ENCODE measurements at places on chromosomes 11 and 22.

DNA sequence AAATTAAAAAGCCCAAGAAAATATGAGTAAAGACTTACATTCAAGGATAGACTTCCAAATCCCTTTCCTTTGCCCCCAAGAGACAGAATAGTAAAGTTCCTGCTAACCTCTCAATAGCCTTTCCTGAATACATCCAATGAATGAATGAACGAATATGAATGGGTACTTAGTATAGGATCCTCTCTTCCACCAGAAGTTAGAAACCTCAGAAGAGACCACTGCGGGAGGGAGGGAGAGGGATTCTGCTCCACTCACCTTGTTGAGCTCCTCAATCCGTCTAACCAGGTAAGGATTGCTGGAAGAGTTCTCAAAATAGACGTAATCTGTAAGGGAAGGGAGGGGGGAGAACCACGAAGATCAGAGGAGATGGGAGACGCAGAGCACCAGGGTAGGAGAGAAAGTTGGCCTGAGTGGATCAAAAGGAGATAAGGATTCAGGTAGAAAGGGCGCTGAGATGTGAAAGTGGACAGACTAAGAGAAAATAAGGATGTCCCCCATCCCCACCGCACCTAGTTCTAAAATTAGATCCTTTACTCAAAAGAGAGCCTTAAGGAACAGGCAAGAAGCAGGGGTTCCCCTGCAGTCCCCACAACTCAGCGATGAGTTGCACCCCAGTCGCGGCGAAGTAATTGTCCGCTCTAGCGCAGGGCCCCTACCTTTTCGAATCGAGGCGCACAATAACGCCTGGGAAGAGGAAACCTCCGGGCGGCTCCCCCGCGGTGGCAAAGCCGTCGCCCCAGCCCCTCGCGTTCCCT lies 1.1 kb downstream of the MTA2 start:
- no peak for DNase-seq

GRCh38 chr11:103587901-103588788 lies 448.3 kb upstream of the DDI1 start:
- no peak for DNase-seq

- DNase-seq, result no peak
These were observed 7.1 kb upstream of the SCGB2A1 start for GRCh38 chr11:62201376-62201775.

- no peak for DNase-seq
These were observed 827 bp downstream of the GSC2 start for GRCh38 chr22:19149047-19149883.

Data from pons (tissue), 1 donor.